ENCODE measurements at places on chromosomes 2 and 18.
A peak's percentile ranks its signal among the peaks of the same experiment; 100 is the strongest.

DNA sequence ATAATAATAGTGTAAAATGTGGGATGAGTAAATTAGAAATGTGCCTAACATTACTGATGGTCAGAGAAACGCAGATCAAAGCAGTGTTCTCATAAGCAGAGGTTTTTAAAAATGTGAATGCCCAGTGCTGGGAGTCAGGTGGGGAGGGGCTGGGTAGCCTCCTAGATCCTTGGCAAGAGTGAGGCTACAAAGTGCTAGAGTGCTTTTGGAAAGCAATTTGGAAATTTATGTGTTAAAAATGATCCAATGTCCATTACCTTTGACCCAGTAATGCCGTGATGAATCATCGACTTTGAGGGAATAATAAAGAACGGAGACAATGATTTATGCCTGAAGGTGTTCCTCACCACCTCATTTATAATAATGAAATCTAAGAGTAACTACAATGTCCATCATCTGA is 44.9 kb upstream of the TWIST2 start:
- DNase-seq = no peak

GRCh38 chr2:143901185-143901842 is 618.6 kb downstream of the ZEB2 start:
- peak; percentile 60 for DNase-seq

- no peak for DNase-seq
Measured at GRCh38 chr18:23068570-23069310, 66.5 kb upstream of the CABLES1 start.

DNA sequence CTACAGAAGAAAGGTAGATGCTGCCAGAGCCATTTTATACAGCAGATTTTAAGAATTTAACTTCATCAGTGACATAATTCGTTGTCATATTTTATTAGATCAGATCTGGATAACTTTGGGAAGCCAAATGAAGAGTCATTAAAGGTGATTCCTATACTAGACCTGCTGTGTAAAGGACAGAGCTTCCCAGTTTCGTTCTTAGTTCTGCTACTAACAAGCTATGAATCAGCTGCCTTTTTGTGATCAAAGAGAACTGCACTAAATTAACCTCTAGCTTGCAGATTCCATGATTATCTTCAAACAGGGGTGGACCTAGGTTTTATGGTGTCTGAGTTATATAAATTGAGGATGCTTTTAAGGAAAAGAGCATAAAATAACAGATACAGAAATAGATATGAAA is 926.5 kb upstream of the ACVR2A start:
- no peak for DNase-seq

GRCh38 chr2:143916781-143917180 is 603.1 kb downstream of the ZEB2 start:
- DNase-seq = no peak

- DNase-seq = no peak
Measured at GRCh38 chr2:237723602-237724001, 75.0 kb upstream of the RBM44 start.

DNA sequence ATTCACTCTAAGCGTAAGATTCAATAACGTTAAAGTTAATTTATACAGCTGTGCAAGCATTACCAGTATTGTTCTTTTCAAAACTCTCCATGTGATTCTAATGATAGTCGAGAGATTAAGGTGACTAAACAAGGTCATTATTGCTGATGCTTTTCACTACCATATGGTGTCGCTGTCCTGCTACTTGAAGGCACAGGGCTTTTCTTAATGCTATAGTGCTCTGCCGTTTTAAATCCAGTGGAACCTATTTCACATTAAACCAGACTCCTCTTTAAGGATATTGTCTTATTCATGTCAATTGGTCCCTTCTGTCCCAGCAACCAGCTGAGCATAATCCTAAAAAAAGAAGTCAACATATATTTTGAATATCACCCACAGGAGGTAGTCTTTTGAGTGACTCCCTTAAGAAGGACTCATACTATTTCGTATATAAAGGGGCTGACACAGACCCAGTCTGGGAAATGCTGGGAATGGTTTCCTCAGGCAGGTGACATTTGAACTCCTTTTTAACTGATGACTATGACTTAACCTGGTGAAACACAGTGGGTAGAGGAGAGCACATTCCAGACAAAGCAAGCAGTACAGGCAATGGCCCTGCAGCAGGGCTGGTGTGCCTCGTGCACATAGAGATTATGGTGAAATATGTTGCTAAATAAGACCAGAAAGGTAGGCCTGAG is 53.9 kb upstream of the CYTIP start:
- no peak for DNase-seq

- no peak for DNase-seq
Measured at GRCh38 chr2:20519309-20519708, 72.4 kb downstream of the RHOB start.

DNA sequence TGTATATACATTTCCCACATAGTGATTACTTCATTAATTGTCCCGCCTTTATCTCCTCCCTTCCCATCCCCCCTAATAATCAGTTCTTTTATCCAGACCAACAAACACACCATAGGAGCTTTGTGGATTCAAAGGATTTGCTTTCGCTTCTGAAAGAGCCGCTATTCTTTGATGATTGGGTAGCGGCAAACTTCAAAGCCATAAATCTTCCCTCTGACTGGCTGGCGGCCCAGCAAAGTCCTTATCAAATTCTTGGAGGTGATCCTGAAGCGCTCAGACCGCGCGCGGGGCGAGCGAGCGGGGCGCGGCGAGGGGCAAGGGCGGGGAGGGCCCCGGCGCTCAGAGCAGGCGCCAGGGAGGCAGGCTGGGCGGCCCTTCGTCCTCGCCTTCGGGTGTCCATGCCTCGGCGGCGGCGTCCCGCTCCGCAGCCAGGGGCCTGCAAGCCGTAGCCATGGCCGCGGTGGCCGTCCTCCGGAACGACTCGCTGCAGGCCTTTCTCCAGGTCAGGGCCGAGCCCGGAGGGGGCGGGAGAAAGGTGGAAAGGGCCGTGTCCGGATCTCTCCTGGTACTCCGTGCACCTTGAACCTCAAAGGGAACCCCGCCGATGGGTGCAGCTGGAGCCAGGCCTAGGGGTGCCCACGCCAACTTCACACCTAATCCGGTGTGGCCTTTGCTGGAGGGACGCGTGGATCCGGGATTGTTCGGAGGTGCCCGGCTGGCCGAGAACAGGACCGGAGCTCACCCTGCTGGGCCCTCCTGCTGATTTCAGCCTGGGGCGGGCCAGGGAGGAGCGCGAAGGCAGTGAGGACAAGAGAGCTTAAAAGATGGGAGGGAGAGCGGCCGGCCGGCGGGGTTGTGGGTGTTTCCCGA is at the start of gene SP5:
Gene SP5 (plus strand): TSS at position 276 of the 870 bp plus-strand sequence. CDS start 176 bp downstream, at position 452.
- DNase-seq = peak; percentile 4
